Fibroblast of mammary gland (primary cell): ENCODE measurements at places on chromosomes 12 and 14.
A peak's percentile ranks its signal among the peaks of the same experiment; 100 is the strongest.

- no peak for DNase-seq
These were observed 101.5 kb downstream of the RPAP3 start for GRCh38 chr12:47604221-47604873.

DNA sequence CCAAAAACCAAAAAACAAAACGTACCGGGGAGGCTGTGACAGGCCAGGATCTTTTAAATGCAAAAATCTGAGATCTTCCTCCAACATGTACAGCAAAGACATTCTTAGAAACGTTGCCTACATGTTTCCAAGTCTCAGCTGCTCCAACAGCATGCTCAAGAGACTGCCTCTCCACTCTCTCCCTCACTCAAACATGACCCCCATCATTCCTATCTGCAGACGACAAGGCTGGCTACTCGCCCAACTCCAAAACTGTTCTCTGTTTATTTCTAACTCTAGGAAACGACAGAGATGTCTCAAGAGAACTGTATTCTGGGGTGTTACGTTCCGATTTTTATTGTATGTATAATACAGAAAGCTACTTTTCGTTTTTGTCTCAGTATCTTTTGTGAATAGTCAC is 57.5 kb upstream of the TMCC3 start:
- peak; percentile 51 for DNase-seq

DNA sequence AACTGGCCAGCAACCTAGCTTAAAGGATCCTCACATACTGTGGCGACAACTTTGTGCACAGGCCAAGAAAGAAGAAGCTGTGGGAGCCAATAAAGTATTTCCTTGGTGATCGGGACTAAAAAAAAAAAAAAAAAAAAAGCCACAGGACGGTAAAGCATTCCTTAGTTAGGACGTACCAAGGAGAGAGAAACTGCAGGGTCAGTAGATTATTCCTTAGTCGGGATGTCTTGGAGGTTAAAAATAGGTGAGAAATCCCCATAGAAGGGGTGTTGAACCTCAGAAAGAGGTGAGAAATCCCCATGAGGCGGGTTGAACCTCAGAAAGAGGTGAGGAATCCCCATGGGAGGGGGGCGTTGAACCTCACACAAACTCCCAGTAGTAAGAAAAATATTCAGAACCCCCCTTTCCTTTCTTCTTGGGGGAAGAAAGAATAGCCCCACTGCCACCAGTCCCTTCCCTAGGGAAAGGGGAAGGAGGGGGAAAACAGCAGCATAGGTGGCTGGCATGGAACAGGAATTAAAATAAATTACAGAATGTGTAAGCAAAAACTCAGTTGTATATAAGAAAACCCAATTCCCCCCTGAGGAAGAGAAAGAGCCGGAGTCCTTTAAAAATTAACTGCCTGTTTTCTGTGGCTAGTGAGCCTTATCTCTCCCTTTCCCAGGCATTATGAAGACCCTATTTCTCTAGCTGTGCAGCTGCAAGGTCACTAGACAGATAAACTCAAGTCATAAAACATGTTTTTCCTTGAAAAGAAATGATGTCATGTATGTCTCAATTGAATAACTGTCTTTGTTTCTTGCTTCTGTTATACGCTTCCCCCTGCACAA is 26.8 kb downstream of the KLRK1 start:
- DNase-seq, result no peak

DNA sequence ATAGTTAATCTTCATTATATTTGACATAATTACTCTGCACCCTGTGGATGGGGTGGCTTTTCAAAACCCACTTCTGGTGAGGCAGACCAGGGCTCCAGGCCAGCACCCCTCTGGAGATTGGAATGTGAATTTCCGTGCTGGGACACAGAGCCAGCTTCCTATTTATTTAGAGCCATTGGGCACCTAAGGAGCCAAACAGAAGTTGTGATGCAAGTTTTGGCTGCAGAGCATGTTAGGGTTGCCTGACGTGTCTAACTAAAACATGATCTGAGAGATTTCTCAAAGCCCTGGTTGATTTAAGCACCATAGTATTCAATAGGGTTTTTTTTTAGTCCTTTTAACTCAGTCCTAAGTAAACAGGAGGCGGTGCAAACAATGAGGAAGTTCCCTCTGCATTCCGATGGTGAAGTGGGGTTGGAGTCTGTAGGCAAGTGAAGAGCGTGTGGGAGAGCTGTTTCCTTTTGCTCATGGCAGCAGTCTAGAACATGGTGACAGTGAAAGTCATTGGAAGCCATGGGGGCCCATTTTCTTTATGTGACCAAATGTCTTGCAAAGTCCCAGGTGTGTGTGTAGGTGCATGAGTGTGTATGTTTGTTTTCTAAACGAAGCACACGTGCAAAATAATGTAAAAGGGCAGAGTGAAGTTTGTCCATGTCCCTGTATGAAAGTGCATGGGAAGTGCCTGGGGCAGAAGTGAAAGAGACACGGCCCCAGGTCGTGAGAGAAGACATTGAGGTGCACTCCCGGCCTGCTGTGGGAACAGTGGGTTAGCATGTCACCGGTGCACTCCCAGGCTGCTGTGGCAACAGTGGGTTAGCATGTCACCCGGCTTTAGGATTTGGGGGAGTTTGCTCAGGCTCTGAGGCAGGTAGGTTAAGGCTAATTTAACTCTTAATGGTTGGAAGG is 117.7 kb downstream of the PRKCH start:
- peak; percentile 30 for DNase-seq

- no peak for DNase-seq
These were observed 96.6 kb downstream of the SUDS3 start for GRCh38 chr12:118472940-118473339.

DNA sequence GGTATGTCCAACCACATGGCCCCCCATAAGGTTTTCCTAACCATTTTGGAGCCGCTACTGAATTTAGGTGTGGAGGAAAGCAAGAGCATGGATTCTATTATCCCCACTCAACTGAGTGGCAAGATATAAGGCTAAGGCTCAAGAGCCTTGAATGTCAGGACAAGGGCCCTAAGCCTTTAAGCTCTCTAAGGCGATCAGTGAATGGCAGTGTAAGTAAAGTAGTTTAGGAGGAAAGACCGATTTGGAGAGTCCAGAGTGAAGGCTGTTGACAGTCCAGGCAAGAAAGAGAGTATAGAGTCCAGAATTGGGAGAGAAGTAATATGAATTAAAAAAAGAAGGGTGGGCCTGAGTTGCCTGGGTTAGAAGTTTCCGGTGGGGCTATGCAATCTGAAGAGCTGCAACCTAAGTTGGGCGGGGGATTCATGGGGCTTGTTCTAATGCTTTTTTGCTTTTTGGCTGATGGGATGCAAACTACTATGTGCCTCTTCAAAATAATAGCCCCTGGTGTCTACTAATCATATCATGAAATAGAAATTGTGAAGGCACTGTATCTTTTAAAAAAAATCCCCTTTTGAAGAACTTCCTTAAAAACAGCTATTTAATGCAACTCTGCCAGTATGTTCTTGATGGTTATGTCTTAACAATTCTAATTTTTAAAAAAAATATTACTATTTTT is at the start of gene SPIC:
Gene SPIC (plus strand): TSS at position 626 of the 676 bp plus-strand sequence. CDS start 1,569 bp downstream, outside the sequence.
- no peak for DNase-seq

- DNase-seq, result peak; percentile 20
These were observed 11.7 kb downstream of the TPCN1 start for GRCh38 chr12:113232840-113233585.

- no peak for DNase-seq
These were observed 7.3 kb upstream of the TCHP start for GRCh38 chr12:109892748-109893147.

DNA sequence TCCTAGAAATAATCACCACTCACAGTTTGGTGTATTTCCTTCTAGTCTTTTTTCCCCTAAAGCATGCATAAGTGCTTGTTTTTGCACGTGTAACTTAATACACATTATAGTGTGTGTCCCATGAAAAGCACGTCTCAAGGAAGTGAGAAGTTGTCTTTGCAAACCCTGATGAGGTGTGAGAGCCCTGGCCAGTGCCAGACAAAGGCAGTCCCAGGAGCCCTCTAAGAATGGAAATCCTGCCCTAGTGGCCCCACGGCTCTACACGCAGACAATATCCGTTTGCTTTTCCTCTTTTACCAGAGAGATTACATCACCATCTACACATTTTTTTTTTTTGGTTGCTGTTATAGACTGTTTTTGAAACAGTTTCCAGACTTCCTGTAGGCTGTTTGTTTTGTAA is 85.5 kb upstream of the FZD10 start:
- no peak for DNase-seq

- no peak for DNase-seq
These were observed 94.4 kb downstream of the FIGNL2 start for GRCh38 chr12:51753980-51754675.

GRCh38 chr12:90428465-90428864 is 526.5 kb downstream of the CCER1 start:
- no peak for DNase-seq

GRCh38 chr12:16266085-16266484 is 11.4 kb downstream of the SLC15A5 start:
- peak; percentile 15 for DNase-seq
